ENCODE measurements at places on chromosomes 3 and 15.

- H3K4me3 ChIP-seq = no peak overlapping the region
- DNase-seq = no peak
- no peaks in the 10 kb centered on the region for H3K36me3 ChIP-seq
- peaks cover 8% of the 10 kb centered on the region for H3K4me1 ChIP-seq
- no peak overlapping the region for H3K27ac ChIP-seq
- H3K27me3 ChIP-seq = no peaks in the 10 kb centered on the region
Measured at GRCh38 chr3:61783993-61784718, 222.8 kb downstream of the PTPRG start.

DNA sequence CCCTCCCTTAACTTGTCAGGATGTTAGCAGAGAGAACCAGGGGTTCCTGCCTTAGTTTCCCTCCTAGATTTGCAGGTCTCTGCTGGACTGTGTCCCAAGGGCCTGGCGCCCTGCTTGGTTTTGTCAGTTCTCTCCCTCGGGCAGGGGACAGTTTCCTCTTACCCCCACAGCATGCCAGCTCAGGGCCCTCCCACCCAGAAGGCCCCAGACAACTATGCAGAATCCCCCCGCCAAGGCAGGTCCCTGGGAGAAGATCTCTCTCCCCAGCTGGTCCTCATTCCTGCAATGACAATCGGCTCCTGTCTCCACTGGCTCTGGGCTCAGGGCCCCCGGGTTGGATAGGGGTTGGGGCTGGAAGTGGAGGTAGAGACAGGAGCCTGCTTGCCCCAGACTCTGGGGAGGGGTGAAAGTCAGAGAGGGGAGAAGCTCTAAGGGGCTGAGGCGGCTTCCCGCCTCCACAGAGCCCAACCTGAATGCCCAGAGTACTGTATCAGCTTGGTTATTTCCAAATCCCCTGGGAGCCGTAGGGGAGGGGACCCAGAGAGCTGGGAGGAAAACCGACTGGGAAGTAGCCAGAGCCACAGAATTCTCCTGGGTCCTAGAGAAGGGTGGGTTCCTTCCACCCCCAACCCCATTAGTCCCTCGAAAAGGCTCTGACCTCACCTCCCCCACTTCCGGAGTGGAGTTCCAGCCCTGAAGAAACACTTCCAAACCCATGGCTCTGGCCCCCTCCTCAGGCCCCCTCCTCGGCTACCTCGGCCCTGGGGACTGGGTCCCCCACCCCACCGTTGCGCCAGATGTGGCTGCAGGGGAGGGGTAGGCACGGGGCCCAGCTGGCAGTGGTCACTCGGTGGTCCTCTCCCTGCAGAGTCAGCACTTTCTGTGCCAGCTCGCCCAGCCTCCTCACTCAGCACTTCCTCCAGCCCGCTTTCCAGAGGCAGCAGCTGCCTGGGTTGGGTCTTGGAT, 3.8 kb upstream of the LOXL1 start:
- peaks cover 17% of the 10 kb centered on the region for H3K36me3 ChIP-seq
- H3K4me1 ChIP-seq = peaks cover 19% of the 10 kb centered on the region
- H3K4me3 ChIP-seq = peak overlapping the region; percentile 66
- no peaks in the 10 kb centered on the region for H3K27me3 ChIP-seq

DNA sequence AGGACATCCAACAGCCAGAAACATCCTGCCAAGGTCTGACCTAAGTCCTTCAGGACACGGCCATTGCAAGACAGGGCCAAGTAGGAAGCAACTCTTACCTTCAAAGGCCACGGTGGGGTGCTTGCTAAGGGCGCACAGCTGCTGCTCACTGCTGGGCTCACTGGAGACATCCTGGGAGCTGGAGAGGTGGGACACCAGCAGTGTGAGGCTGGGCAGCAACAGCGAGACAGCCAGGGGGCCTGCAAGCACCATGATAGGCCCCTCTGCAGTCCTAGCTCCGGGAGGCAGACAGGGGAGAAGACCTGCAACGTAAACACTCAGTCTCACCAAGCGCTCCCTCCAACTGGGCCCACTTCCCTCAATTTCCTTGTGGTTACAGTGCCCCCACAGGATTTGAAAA, 79.2 kb downstream of the SEMA5B start:
- H3K27me3 ChIP-seq = no peaks in the 10 kb centered on the region
- H3K4me3 ChIP-seq = no peak overlapping the region

DNA sequence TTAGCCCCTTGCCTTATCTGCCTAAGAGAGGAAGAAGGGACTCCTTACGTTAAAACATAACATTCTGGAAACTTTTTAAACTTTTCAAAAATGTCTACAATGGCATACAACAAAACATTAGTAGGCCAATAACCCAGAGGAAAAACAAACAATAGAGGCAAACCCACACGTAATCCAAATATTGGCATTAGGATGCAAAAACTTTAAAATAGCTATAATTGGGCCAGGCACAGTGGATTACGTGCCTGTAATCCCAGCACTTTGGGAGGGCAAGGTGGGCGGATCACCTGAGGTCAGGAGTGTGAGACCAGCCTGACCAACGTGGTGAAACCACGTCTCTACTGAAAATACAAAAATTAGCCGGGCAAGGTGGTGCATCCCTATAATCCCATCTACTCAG, 134.9 kb downstream of the AQP9 start:
- no peak overlapping the region for H3K4me3 ChIP-seq
- no peak for DNase-seq
- H3K4me1 ChIP-seq = no peaks in the 10 kb centered on the region
- peaks cover 13% of the 10 kb centered on the region for H3K36me3 ChIP-seq
- no peaks in the 10 kb centered on the region for H3K27me3 ChIP-seq

DNA sequence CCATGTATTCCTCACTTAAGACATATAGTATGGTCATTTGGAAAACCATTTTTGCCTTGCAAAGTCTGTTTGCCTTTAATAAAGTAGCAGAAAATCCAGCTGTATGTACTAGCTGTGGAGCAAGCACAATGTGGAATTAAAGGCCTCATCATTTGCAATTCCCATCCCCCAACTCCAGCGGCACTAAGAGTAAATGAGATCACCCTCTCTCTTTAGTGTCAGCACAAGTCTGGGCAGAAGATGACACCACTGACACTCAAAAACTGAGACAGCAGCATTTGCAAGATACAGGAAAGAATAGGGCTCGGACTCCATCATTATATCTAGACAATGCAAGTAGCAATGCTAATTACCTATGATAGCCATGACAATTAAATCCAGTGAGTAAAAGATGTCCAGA, 24.7 kb upstream of the DYNC1LI1 start:
- no peaks in the 10 kb centered on the region for H3K36me3 ChIP-seq
- H3K27me3 ChIP-seq = peaks cover 2% of the 10 kb centered on the region
- H3K27ac ChIP-seq = no peak overlapping the region
- DNase-seq = no peak
- H3K4me3 ChIP-seq = no peak overlapping the region

GRCh38 chr15:93823971-93824913, 407.1 kb upstream of the MCTP2 start:
- H3K4me3 ChIP-seq = no peak overlapping the region
- no peaks in the 10 kb centered on the region for H3K36me3 ChIP-seq
- H3K4me1 ChIP-seq = peaks cover under 1% of the 10 kb centered on the region

GRCh38 chr15:37009288-37009687, 91.1 kb downstream of the MEIS2 start:
- no peaks in the 10 kb centered on the region for H3K27me3 ChIP-seq
- H3K27ac ChIP-seq = no peak overlapping the region
- H3K4me3 ChIP-seq = no peak overlapping the region
- DNase-seq = no peak

- H3K4me1 ChIP-seq = no peaks in the 10 kb centered on the region
- DNase-seq = no peak
- H3K36me3 ChIP-seq = no peaks in the 10 kb centered on the region
- H3K4me3 ChIP-seq = no peak overlapping the region
- H3K27ac ChIP-seq = no peak overlapping the region
- no peaks in the 10 kb centered on the region for H3K27me3 ChIP-seq
Measured at GRCh38 chr3:59998058-59998457, 948.2 kb upstream of the CFAP20DC start.

Measured in H9 (cell line).